AG20443 (cell line): ENCODE measurements at places on chromosomes 2 and 18.
A peak's percentile ranks its signal among the peaks of the same experiment; 100 is the strongest.

- peak; percentile 50 for DNase-seq
Measured at GRCh38 chr2:29322011-29322410, 206.8 kb downstream of the CLIP4 start.

- peak; percentile 62 for DNase-seq
Measured at GRCh38 chr2:158726911-158727592, 68.1 kb upstream of the DAPL1 start.

DNA sequence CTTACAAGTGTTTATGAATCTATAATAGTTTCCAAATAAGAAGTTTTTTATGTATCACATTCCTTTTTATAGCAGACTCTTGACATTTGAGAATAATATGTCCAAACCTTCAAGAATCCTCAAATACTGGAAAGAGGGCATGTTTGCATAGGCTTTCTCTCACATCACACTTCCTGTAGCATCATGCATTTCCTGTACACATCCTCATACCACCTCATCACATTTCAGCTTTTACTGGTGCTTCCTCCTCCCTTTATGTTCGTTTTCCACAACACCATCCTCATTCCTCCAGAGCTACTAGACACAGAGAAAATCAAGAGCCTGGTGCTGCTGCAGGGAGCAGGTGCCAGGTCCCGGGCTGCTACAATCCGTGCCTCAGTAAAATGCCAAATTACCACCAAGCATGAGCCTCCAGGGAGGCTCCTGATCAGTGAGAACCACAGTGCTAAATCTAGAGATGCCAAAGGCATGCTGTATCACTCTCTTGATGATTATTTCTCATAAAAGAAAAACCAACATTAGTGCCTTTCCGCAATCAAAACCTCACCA, 137.7 kb upstream of the CYP1B1 start:
- DNase-seq, result no peak

- DNase-seq, result no peak
Measured at GRCh38 chr2:25738383-25739343, 65.3 kb upstream of the DTNB start.

GRCh38 chr18:36974686-36975085, 145.8 kb downstream of the KIAA1328 start:
- no peak for DNase-seq

- DNase-seq, result no peak
Measured at GRCh38 chr18:11587432-11587831, 22.0 kb upstream of the SLC35G4 start.

DNA sequence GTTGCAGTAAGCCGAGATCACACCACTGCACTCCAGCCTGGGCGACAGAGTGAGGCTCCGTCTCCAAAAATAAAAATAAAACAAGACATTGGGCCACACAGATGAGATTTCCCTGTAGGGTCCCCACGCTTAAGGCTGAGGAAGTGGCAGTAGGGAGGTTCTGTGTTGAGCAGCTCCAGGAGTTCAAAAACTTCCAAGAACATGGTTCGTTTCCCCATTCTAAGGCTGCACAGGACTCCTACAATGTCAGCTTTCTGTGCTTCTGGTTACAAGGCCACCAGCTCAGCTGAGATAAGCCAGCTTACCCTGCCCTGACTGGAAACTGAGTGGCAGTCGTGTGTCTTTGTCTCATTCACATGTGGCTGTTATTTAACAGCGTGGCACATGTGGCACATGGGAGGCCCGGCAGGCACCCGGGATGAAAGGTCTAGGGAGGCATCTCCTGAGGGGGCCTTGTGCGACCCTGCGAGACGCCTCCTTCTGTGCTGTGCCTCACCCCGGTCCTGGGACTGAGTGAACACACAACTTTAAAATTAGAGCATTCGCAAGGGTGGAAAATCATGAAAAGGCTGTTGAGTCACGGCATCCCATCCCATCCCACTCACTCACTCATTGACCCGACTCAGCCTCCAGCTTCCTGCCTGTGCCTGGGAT, 7.7 kb downstream of the ITGB1BP1 start:
- no peak for DNase-seq

GRCh38 chr2:161243905-161244304, 64.3 kb upstream of the PSMD14 start:
- no peak for DNase-seq

DNA sequence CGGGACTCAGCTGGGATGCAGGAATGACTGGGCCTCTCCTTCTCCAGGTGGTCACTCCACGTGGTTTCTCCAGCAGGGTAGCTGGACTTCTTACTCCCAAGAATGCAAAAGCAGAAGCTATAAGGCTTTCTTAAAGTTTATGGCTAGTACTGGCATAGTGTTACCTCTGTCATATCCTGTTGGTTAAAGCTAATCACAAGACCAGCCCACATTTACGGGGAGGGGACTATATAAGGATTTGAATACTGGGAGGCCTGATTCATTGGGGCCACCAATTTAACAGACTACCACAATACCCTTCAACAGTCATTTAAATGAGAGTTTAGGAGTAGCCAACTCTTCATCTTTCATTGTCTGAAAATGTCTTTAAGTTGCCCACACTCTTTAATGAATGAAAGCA, 94.4 kb upstream of the TSPYL6 start:
- no peak for DNase-seq

GRCh38 chr2:105782123-105782522, 37.4 kb downstream of the NCK2 start:
- no peak for DNase-seq

- peak; percentile 70 for DNase-seq
Measured at GRCh38 chr2:42770288-42771131, 6.6 kb upstream of the OXER1 start.

DNA sequence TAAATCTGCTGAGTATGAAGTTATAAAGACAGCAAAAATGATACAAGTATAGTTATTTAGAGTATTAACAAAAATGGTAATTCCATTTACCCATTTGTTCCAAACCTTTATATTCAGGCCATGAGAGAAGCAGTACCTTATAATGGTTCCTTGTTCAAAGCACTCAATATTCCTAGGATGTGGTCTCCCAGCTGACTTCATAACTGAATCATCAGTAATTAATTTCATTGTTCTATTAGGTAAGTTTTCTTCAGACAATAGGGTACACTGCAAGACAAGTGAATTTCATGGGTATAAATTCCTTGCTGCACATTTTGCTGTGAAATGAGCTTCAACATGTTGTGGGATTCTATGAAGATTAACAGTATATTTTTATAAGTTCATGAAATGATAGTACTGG, 550.8 kb upstream of the ZEB2 start:
- DNase-seq, result no peak

DNA sequence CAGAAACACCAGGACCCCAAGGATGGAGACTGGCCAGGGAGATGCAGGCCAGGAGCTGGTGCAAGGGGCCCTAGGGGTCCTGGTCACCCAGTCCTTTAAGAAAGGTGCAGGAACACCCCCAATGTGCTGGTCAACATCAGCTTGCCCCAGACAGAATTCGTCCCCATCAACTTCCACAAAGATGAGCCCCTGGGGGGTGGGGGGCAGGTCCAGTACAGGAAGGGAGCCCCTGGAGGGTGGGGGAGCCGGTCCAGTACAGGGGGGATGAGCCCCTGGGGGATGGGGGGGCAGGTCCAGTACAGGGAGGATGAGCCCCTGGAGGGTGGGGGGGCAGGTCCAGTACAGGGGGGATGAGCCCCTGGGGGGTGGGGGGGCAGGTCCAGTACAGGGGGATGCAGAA, 160.7 kb upstream of the SALL3 start:
- DNase-seq, result no peak

DNA sequence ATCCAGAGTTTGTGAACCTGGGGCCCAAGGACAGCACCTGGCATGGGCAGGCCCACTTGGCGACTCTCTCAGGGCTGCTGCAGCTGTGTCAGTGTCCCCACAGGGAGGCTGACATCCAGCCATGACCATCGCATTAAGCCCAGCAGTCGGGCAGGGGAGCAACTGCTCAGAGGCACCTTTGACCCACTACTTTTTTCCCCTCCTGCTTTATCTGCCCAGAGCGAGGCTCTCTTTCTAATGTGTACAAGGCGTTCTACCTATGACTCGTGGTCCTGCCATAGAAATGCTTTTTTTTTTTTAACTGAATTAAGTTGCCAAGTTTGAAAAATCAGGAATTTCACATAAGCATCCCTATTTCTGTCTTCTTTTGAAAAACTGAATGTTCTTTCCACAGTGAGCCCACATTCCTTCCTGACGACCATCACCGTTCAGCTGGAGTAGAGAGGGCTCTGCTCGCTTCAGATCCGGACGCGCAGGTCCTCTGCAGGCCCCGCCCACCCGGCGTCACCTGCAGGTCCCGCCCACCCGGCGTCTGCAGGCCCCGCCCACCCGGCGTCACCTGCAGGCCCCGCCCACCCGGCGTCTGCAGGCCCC, 403 bp upstream of the CLUL1 start:
- DNase-seq, result no peak

DNA sequence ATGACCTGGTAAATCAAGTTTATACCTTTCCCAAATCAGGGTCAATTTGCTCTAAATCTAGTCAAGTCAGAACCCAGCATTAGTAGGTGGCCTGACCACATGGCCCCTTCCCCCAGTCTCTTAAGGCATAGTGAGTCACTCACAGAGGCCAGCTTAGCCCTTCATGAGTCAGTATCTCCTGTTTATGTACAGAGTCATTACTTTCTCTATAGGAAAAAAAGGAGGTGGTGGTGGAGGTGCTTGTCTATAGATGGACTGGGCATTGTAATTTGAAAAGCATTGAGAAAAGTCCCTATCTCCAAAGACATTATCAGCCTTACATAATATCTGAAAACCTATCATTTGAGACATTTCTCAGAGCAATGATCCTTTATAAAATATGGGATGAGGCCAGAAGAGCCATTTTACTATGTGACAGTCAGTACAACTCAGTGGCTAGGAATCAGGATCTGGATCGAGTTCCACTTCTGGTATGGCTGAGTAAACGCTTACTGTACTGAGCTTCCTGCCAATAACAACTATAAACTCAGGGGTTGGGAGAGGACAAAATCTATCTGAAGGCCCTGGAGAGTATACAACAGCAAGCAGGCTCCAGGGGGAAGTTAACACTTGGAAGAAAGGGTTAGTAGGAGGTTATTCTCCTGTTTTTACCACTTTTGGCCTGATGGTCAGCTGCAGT, 22.5 kb upstream of the SIGLEC15 start:
- peak; percentile 88 for DNase-seq

DNA sequence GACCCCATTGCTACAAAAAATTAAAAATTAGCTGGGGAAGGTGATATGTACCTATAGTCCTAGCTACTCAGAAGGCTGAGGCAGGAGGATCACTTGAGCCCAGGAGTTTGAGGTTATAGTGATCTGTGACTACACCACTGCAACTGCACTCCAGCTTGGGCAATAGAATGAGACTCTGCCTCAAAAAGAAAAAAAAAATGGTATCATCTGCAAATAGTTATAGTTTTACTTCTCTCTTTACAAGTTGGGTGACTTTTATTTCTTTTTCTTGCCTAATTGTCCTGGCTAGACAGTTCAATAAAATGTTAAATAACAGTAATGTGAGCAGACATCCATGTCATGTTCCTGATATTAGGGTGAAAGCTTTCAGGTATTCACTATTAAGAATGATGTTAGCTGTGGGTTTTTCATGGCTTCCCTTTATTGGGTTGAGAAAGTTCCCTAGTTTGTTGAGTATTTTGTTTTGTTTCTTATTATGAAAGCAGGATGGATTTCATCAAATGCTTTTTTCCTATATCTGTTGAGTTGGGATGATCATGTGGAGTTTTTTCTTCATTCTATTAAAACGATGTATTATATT, 24.9 kb upstream of the ACOXL start:
- no peak for DNase-seq
